ENCODE measurements at places on chromosomes 5 and 9.

DNA sequence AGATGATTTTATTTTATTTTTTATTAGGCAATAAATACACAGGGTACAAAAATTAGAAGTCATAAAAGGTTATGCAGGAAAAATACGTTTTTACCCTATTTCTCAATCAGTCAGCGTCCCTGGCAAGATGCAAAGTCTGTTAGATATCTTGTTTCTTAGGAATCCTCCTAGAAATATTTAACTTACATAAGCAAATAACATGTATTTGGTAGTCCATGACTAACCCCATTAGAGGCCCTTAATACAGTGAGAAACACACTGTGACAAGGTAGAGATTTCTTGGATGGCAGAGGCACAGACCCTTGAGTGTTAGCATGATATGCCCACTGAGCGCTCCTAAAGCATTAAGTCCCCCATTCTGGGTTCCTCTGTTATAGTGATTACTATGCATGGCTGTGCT, 121.2 kb upstream of the ADAMTSL1 start:
- no peak for DNase-seq

- no peak for DNase-seq
Measured at GRCh38 chr9:9170439-9171134, 1371.0 kb upstream of the DMAC1 start.

- no peak for DNase-seq
Measured at GRCh38 chr9:136048560-136049411, 46.3 kb downstream of the NACC2 start.

- no peak for DNase-seq
Measured at GRCh38 chr5:131430794-131431193, 166.9 kb downstream of the CDC42SE2 start.

DNA sequence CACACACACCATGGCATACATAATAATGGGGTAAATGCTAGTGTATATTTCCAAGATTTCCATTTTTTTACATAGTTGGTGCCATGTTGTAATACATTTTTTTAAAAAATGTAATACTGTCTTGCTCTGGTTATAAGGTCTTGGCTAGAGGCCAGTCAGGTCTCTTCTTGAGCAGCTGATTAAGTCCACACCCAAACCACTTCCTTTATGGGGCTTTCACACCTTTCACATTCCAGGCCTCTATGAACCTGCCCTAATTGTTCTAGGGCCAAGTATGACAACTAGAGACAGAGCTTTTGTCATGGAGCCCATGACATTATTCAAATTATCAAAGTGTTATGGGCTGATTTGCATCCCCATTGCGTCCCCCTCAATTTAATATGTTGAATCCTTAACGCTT, 495.6 kb upstream of the CTNND2 start:
- DNase-seq, result no peak

DNA sequence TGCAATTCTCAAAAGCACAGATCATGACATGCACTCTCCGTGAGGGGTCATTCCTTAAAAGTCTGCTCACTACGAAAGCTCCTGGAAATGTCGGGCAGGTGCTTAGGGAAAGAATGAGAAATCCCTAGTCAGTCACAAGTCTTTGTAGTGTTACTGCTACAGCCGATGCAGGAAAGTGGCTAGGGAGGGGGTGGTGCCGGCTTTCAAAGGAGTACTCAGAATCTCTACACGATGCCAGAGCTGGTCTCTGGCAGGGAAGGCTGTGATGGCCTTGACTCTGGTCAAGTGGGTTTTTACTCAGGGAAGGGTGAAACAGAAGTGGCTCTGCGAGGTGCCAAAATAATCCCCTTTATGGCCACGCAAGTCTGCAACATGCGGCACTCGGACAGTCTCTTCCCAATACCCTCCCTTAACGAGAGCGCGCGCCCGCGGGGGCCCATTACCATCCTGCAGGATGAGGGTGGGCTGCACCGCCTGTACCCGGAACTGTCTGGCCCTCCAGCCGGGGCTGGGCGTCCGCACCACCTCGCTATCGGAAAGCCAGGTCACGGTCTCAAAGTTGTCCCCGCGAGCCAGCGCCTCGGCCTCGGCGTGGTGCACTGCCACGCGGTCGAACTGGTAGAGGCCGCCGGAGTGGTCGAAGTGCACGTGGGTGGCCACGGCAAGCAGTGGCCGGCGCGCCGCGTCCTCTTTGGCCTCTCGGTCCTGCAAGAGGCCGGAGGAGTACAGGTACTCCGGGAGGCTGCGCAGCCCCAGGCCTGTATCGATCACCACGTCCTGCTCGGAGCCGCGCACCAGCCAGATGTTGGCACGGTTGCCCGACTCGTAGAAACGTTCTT, 956 bp downstream of the MBLAC2 start:
- DNase-seq, result no peak

DNA sequence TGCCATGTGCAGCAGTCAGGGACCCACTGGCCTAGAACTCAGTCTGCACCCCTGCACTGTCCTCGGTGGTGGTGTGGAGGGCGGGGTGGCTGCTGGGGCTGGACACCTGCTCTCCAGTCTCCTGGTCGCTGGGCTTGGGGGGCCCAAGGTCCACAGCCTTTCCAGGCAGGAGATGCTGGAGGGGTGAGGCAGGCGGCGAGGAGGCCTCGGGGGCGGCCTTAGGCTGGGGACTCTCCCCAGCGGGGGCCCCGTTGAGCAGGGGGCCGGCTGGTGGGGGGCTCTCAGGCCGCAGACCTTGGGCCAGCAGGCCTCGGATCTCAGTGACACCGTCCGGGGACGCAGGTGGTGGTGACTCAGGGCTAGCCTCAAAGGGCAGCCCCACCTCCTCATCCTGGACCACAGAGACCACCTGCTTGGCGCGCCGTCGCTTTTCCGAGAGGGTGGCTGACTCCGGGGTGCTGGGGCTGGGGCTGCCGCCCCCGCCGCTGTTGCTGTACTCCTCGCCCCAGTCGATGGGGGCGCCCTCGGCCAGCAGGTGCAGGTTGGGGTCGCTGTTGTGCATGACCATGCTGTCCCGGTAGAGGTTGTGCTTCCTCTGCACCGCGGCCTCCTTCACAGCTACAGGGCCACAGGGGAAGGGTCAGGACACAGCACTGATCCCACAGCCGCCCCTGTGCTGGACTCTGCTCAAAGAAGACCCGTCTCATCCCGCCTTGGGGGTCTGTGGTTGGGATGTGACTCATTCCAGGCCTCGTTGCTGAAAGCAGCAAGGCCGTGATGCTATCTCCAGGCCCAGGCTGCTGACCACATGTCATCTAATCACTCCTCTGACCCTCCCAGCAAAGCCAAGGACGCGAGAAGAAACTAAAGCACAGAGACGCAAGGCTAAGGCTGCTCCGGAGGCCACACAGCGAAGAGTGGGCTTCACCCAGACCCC, 55.8 kb downstream of the LRSAM1 start:
- DNase-seq, result no peak

- no peak for DNase-seq
Measured at GRCh38 chr5:150114102-150114641, 27.8 kb upstream of the CSF1R start.

GRCh38 chr9:36470643-36471290, 70.7 kb upstream of the RNF38 start:
- no peak for DNase-seq

DNA sequence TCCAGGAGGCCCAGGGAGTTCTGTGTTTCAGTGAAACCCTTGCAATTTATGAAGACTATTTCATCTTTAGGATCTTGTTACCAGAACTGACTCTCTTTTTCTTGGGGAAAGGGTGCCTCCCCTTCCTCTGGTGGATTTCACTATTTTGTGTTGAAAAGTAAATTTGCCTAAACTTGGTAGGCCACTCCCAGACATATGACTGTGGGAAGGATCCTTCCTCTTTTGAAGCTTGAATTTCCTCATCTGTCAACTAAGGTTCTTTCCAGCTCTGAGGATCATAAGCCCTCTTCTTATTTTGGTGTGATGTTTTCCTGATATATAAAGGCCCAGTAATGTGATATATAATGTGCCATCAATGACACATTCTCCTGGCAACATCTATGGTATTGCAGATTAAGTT, 59.1 kb upstream of the ZFAND5 start:
- no peak for DNase-seq

GRCh38 chr9:78028926-78029325, 2.7 kb downstream of the GNAQ start:
- no peak for DNase-seq

GRCh38 chr5:25568989-25569625, 924.3 kb upstream of the CDH10 start:
- no peak for DNase-seq

GRCh38 chr9:12060811-12061210, 632.4 kb upstream of the TYRP1 start:
- no peak for DNase-seq

DNA sequence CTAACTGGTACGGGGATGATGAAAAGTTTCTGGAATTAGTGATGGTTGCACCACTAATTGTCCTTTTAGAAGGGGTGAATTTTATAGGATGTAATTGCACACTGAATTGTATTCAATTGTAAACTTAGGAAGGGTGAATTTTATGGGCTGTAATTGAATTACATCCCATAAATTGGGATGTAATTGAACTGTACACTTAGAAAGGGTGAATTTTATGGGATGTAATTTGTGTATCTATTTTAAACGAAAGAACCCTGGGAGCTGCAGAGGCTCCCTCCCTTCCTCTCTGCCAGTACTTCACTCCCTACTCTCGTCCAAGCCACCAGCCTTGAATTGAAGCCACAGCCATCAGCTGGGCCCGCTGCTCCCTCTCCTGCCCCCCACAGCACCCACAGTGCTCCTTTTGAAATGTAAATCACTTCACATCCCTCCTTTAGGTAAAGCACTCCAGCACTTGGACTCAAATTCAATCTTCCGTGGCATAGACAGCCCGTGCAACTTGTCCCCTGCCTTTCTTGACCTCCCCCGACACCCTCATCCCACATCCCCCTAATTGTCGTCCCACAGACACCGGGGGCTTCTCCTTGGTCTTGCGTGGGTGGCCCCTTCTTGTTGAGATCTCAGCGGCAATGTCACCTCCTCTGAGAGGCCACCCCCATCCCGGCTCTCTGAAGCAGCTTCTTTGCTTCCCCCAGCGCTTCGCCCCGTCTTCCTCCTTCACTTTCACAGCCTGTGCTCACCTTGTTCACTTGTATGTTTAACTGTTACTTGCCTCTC, 84.2 kb upstream of the HRH2 start:
- DNase-seq, result no peak

DNA sequence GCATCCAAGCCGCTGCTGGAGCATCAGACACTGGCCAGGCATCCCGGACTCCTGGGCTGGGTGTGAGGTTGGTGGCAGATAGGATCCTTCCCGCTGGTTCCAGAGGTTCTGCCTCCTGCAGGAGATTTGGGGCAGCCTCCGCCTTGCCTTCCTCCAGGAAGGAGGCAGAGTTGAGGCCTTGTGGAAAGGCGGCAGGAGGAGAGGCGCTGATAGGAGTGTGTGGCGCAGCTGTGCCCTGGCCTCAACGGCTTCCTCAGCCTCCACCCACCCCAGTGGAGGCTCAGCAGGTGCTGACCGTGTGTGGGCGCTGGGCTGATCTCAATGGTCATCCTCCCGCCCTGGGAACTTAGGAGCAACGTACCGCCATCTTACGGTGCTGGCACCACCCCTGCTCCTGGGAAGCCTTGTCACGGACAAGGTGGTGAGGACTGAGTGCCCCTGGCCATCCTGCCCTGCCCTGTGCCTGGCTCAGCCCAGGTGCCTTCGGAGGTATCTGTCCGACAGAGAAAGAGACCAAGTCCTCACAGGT, 10.2 kb downstream of the NCS1 start:
- no peak for DNase-seq

DNA sequence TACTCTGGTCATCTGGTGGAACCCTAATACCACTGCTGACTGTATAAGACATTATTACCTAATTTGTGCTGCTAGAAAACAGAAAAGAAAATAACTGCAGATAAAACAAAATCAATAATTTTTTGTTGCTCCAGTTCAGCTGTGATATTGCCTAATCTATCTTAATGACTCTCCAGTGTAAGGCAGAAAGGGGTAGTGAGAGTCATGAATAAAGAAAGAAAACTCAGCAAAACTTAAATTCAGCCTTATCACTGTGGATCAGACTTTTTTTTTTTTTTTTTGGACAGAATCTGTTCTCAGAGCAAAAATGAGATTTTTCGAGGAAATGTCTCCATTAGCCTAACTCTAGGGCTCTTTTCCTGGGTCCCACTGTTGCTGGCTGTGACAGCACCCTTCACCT, 1.1 kb upstream of the DOCK2 start:
- no peak for DNase-seq

Data from activated CD4-positive, CD25-positive, alpha-beta regulatory T cell treated with anti-CD3 and anti-CD28 coated beads, Interleukin-2, amount 50 U/mL, for 16 hours (primary cell).